ENCODE measurements at places on chromosomes 5 and 9. TPM values are rescaled to one million over a fixed set of nuclear protein-coding genes. Genes with fewer than 3 reads are reported as not detected.

SLC6A3 gene
- total RNA-seq = not detected

STING1 gene
- total RNA-seq = 75.0 TPM

SLC36A3 gene
- total RNA-seq = not detected

- no peak for DNase-seq
Measured at GRCh38 chr9:69425136-69425801, 100.3 kb downstream of the ENTREP1 start.

DNA sequence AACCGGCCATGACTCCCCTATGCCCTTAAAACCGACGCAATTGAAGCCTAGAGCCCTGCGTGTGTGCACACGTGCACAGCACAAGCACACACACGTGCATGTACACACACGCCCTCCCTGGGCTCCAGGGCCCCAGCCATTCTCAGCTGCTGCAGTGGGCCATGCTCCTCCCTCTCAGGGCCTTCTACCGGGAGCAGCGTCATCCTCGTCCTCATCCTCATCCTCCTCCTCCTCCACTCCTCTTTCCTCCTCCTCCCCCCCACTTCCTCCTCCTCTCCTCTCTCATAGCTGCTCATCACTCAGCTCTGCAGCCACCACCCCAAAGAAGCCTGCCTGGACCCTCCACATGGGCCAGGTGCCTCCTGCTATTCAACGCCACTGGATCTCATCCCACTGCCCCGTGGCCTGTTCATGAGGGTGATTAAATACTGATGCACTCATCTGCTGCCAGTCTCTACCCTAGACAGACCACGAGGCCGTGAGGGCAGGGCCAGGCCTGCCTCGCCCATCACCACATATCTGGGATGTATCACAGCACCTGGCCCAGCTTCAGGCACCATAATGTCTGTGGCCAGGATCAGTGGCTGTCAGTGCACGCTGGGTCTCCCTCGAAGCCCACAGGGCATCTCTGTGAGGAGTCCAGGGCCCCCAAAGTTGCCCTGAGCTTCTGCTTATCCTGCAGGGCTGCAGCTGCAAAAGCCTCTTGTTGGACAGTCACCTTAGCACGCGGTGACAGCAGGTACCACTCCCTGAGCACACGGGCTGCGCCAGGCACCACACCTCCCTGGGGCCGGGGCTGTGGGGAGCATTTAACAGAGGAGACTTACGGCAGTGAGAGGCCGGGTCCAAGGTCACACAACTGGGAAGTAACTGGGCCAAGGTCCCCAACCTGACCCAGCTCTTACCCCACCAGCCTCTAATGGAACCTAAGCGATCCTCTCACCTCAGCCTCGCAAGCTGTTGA lies 9.8 kb downstream of the FAM78A start:
- DNase-seq = no peak

Measured in GM23248 (cell line).